T-helper 9 cell (primary cell): ENCODE measurements at places on chromosomes 4 and X.

- no peak for DNase-seq
Observed at GRCh38 chr4:111934314-111934713, 210.9 kb upstream of the FAM241A start.

DNA sequence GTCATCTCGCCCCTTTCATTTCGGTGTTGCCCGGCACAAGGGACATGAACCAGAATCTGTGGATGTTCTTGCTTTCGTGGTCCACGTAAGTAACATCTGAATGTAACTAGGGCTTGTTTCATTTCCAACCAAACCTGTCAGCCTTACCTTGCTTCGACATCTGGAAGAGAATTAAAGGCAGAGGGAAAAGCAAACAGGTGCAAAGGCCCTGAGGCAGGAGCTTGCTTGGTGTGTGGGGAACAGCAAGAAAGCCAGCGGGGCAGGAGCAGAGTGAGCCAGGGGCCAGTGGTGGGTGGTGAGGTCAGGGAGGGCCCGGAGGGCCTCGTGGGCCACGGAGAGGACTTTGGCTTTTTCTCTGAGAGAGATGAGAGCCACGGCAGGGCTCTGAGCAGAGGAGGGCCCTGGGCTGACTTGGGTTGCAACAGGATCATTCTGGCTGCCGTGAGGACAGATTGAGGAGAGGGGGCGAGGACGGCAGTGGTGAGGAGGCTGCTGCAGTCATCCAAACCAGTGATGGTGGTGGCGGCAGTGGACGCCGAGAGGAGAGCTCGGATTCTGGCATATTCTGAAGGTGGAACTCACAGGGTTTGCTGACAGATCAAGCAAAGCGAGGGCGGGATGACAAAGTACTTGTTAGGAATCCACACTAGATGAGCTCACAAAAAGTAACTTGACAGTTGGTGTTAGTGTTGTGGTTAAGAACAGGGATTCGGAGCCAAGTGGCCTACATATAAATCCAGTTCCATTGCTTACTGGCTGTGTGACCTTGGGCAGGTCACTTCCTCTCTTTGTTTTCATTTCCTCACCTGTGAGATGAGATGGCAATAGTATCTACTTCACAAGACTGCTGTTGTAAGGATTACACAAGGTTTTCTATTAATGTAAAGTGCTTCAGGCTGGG is 6.8 kb upstream of the WDR13 start:
- DNase-seq, result no peak

DNA sequence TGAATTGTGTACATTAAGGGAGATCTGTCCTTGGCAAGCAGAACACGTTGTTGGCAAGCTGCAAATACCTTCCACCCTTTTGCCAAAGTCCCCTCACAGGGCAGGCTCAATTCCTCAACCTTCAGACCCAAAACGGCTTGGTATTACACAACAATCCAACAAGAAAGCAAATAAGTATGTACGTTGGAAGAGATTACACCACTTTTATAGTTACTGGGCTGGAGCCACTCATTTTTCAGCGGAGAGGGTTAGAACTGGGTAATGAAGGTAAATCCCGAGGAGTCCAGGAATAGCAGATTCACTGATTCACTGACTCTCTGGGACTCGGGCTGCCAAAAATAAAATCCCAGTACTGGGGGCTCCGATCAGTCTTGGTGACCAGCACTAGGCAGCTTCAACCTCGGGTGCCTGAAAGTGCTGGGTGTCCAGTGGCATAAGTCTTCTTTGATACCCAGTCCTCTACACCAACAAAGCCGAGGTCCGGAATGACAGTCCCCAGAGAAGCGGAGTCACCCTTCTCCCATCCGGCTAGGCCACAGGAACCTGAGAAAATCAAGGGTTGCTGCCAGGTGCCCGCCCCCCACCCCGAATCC is 587 bp downstream of the TIMM8A start:
- DNase-seq, result no peak

GRCh38 chrX:152070144-152070543 is 68.2 kb downstream of the MAGEA10 start:
- no peak for DNase-seq

- no peak for DNase-seq
Observed at GRCh38 chr4:67256388-67257043, 288.8 kb downstream of the CENPC start.

- DNase-seq, result no peak
Observed at GRCh38 chr4:74446193-74446868, 1.4 kb downstream of the AREG start.

GRCh38 chr4:182600093-182600492 is 317.1 kb downstream of the DCTD start:
- no peak for DNase-seq

DNA sequence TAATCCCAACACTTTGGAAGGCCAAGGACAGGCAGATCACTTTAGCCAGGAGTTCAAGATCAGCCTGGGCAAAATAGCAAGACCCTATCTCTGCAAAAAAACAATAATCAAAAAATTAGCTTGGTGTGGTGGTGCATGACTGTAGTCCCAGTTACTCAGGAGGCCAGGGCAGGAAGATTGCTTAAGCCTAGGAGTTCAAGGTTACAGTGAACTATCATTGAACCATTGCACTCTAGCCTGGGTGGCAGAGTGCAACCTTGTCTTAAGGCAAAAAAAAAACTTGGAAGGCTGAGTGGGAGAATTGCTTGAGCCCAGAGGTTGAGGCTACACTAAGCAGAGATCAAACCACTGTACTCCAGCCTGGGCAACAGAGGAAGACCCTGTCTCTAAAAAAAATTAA is 5.2 kb upstream of the FRYL start:
- DNase-seq, result no peak

- DNase-seq, result no peak
Observed at GRCh38 chr4:184814686-184815045, 11.1 kb downstream of the ACSL1 start.

- peak; percentile 29 for DNase-seq
Observed at GRCh38 chrX:9340598-9341290, 124.1 kb upstream of the TBL1X start.

DNA sequence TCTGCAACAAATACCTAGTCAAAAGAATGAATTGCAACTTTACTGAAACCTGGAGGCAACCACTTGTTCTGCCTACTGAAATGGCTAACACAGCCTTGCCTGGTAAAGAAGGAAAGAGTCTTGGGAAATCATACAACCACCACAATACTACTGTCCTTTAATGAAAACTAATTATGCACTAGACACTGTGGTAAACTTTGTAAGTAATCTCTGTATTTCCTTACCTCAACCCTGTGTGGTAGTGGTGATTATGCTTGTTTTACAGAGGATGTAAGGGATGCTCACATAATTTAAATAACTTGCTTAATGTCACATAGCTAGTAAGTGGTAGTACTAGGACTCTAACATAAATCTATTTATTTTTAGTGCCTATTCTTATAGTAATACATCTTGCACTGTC is 44.7 kb downstream of the TMEM156 start:
- no peak for DNase-seq

GRCh38 chr4:83062739-83063138 is 27.8 kb downstream of the COPS4 start:
- no peak for DNase-seq

- DNase-seq, result no peak
Observed at GRCh38 chrX:140090800-140091124, 125.4 kb upstream of the CXorf66 start.

DNA sequence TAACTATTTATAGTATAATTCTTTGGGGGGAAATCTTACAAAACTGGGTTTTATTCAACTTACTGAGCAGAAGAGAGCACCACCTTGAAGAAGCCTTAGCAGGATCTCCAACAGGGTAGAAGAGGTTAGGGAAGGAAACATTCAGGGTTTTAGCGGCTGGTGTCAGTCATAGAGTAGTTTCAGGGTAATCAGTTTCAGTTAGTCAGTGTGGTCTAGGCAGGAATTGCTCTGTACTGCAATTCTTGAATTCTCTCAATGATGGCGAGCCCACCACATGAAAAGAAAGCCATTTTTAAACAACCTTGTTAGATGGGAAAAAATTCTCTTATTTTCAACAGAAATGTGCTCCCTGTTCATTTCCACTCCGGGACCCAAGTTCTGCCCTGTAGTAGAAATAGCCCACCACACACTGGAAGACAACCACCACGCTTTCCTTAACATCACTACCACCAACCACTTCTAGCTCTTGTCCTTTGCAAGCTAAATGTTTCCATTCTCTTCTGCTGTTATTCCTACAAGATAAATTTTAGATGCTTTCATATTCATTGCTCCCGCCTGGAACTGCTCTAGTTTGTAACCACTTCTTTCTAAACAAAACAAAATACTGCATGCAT is 25.9 kb downstream of the COL25A1 start:
- DNase-seq, result no peak
